ENCODE measurements at places on chromosomes 12 and 14. TPM values are rescaled to one million over a fixed set of nuclear protein-coding genes. Genes with fewer than 3 reads are reported as not detected.

DNA sequence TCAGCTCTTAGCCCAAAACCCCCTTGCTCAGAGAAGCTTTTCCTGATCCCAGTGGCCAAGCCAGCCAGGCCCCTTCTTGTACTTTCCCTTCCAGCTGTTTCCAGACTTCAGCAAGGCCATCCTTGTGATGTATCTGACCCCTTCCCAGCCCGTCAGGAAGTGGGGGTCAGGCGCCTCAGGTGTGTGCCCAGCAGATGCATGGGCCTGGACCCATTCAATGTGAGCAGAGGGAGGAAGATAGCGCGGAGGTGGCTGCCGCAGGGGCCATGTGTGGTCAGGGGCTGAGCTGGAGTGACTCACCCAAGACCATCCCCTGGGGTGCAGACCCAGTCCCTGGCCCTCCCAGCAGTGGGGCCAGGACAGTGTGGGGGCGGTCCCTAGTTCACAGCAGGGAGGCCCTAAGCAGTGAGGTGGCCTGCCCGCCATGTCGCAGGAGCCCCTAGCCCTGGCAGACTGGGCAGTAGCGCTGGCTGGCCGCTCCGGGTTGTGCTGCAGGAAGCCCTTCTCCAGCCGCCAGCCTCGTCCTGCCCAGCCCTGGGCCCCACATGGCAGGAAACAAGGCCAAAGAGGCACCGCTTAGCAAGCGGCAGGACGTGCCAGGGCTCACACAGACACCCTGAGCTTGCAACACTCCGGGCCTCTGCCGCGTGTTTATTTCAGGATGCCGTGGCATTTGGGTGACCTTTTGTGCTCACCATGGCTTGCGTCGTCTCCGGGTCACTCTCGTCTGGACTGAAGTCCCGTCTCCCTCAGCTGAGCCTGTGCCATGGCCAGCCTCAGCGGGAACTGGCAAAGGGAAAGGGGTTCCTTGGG is 12.0 kb downstream of the ADSS1 start:
- no peak overlapping the region for H3K27ac ChIP-seq
- H3K27me3 ChIP-seq, result no peaks in the 10 kb centered on the region
- H3K4me3 ChIP-seq, result no peak overlapping the region
- H3K36me3 ChIP-seq, result no peaks in the 10 kb centered on the region

GRCh38 chr14:69931960-69932359 is 52.7 kb downstream of the SMOC1 start:
- H3K4me3 ChIP-seq, result no peak overlapping the region
- no peak overlapping the region for H3K27ac ChIP-seq
- no peaks in the 10 kb centered on the region for H3K4me1 ChIP-seq
- DNase-seq, result no peak

Gene SYCP3
- total RNA-seq, result 0.71 TPM

Gene C14orf132
- 4.3 TPM for total RNA-seq

Data from naive thymus-derived CD8-positive, alpha-beta T cell (primary cell).